ENCODE measurements at places on chromosomes 11 and 22. TPM values are rescaled to one million over a fixed set of nuclear protein-coding genes. Genes with fewer than 3 reads are reported as not detected.

The IGLL5 gene
- 0.34 TPM for polyA plus RNA-seq

The VPREB1 gene
- polyA plus RNA-seq, result not detected

The ANGPTL5 gene
- not detected for polyA plus RNA-seq

The CARD18 gene
- polyA plus RNA-seq, result not detected

The UPK2 gene
- polyA plus RNA-seq, result 5.9 TPM

The BIRC3 gene
- polyA plus RNA-seq, result 1.1 TPM

The P2RY2 gene
- 1.1 TPM for polyA plus RNA-seq

The TBX10 gene
- 0.06 TPM for polyA plus RNA-seq

The RIMBP3B gene
- not detected for polyA plus RNA-seq

The MPPED1 gene
- 1.5 TPM for polyA plus RNA-seq

DNA sequence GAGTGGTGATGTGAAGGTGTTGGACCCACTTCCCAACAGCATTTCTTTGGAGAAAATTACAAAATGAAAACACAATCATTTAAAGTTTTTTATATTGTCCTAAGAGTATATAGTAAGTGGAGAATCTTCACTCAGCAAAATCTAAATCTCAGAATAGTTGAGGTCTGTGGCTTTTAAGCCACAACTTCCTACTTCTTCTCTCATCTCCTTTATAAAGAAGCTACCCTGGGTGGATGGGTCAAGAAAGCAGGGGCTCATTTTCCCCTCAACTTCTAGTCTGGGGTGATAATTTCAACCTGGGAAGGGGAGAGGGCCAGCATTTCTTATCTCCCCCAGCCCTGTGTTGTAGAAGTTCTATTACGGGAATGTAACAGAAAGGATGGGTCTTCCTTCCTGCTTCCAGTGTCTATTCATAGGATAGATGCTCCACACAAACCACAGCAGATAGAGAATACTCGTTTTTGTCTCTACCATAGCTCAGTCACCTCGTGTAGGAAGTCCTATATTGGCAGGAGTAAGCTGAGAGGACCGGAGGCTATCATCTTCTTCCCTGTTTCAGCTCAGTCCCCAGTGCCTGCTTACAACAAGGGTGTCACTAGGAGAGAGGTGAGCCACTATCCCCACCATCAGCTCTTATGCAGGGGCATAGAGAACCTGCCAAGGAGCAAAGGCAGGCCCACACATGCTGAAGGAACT, 341.5 kb downstream of the CASP12 start:
- no peak for DNase-seq

GRCh38 chr11:44563711-44564110, 1.8 kb upstream of the CD82 start:
- DNase-seq, result no peak

DNA sequence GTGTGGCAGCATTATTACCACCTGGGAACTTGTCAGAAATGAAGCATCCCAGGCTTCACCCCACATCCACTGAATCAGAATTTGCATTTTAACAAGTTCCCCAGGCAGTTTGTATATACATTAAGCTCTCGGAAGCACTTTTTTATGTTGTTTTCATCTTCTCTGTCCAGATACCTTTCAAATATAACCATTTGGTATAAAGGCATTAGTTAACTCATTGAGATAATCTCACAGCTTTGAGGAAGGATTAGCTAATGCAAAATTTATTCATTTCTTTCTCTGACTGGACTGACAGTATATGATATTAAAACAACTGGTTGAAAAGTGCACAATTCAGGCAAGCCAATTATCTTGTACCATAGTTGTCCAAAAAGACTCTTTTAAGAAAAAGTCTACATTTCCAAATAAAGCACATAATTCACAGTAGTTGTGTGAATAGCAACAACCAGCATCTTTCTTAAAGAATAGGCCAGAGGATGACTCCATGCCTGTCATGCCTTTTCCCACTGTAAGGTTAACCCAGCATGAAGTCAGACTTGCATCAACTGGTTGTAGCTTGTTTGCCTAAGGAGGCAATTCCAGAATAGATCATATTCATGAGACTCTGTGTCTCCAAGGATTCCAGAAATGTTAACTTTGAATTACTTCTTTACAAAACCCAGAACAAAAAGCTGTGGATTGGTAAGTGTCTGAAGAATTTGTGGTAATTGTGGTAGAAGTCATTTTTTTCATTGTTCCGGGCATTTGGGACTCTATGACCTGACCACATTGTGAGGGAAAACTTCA, 254.3 kb upstream of the SESN3 start:
- DNase-seq, result no peak

GRCh38 chr11:102716527-102716926, 8.2 kb downstream of the MMP8 start:
- DNase-seq, result no peak

DNA sequence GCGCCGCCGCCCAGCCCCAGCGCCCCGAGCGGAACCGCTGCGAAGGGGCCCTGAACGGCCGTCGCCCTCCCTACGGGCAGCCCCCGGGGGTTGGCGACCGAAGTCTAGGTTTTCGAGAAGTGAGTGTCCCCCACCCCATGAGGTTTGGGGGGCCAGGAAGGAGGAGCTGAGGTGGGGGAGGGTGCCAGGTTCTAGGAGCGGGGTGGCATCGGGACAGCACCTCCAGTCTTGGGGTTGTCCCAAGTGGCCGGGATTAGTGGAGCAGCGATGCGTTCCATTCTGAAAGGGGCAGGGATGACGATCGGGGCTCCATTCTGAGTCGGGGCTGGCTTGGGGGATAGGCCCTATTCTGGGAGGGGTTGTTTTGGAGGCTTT, 408 bp downstream of the PPP2R5B start:
- no peak for DNase-seq

GRCh38 chr11:30392221-30392784, 69.4 kb downstream of the ARL14EP start:
- DNase-seq, result peak; percentile 45

DNA sequence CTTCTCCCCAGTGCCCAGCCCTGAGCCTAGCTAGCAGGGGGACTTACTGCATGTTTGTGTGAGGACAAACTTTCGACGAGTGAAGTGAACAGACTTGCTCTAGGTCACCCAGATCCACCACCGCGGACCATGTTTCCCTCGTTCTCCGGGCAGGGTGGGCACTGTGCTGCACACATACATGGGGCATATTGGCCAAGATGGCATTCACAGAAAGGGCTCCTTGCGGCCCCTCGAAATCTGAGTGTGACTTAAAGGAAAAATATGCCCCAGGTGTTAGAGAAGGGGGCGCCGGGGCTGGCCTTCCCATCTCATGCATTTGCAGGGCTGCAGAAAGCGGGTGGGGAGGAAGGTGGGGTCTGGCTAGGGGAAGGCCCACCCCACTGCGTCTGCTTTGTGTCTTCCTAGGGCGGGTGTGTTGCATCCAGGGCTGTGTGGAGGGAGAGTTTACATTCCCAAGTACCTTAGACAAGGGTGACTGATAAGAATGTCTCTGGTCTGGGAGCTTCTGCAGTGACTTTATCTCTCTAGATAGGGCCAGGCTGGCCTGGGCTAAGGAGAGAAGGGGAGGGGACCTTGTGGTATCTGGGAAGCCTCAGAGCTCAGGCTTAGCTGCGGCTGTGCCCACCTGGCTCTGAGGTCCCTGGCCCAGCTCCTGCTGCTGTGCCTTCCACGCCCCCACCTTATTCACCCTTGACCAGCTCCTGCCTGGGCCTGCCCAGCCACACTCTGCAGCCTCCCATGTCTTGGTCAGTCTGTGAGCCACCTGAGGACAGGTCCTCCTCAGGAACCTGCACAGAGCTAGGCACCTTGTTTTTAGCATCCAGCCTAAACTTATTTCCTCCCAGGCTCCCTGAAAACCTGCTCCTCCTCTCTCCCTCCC, 45.8 kb downstream of the LRRC32 start:
- DNase-seq, result no peak

DNA sequence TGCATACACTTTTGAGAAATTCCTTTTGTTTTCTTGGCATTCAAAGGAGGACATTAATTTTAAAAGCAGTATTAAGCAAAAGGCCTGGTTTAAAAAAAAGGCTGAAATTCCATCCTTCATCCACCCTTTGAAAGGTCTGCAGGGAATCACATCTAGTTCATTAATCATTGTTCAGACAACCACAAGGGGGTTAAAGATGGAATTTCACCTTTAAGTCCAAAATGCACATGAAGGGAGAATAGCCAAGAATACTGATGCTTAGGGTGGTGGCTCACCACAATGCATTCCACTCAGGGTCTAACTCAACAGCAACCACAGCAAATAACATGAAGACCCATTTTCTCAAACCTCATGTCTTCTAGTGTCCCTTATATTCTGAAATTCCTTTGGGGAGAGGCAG, 256.9 kb downstream of the CADM1 start:
- no peak for DNase-seq

DNA sequence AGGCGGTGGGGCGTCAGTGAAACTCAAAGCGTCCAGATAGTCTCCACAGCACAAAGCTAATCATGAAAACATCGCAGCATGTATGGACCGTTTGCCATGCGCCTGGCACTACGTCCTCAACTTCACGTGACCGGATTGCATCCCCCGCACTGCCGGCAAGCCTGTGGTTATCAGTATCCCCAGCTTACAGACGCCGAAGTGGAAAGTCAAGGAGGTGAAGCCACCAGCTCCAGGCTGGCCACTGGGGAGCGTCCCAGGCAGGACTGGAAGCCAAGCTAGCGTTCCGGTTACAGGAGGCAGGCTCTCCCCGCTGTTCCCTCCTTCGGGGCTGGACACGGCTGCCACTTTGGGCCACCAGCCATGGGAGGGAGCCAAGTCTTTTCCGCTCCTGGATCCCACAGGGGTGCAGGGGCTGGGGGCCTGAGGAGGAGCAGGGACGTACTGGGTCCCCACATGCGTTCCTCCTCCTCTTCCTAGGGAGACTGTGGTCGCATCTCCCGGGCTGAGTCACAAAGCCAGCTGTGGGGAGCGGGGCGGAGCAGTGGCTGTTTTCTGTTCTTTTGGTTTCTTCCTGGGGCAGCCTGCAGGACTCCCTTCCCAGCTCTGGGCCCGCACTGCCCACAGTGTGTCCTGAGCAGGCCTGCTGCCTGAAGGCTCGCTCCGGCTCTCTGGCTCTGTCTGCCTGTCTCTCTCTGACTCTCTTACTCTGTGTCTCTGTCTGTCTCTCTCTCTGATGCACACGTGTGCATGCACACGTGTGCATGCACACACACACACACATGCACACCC, 4.3 kb upstream of the OSBPL5 start:
- no peak for DNase-seq

DNA sequence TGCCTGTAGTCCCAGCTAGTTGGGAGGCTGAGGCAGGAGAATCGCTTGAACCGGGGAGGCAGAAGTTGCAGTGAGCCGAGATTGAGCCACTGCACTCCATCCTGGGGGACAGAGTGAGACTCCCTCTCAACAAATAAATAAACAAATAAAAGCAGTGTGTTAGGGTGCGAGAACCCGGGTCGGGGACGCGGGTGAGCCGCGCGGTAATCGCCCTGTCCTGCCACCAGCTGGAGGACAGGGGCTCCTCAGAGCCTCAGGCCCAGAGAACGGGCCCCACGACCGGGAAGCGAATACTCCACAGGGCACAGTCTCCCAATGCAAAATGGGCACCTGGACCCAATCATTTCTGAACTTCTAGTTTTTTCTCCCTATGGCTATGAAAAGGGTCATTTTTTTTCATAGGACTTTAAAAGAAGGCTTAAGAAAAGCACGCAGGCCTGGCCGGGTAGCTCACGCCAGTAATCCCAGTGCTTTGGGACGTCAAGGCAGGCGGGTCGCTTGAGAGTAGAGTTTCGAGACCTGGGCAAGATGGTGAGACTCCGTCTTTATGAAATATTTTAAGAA, 744 bp upstream of the MCM5 start:
- no peak for DNase-seq

- DNase-seq, result no peak
Measured at GRCh38 chr11:113014262-113015097, 53.3 kb downstream of the NCAM1 start.

DNA sequence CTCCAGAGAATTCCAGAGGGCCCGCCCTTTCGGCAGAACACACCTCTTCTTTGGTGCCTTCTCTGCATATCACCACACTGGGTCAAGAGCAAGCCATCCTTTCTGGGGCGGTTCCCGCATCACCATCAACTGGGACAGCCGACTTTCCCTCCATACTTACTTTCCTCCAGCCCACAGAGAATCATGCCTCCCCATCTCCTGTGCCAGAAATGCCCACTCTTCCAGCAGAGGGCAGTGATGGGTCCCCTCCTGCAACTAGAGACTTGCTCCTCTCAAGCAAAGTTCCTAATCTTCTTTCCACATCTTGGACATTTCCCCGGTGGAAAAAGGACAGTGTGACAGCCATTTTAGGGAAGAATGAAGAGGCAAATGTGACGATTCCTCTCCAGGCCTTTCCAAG, 157.7 kb downstream of the C11orf91 start:
- peak; percentile 16 for DNase-seq

GRCh38 chr11:116860303-116860702, 22.9 kb upstream of the APOA1 start:
- no peak for DNase-seq

DNA sequence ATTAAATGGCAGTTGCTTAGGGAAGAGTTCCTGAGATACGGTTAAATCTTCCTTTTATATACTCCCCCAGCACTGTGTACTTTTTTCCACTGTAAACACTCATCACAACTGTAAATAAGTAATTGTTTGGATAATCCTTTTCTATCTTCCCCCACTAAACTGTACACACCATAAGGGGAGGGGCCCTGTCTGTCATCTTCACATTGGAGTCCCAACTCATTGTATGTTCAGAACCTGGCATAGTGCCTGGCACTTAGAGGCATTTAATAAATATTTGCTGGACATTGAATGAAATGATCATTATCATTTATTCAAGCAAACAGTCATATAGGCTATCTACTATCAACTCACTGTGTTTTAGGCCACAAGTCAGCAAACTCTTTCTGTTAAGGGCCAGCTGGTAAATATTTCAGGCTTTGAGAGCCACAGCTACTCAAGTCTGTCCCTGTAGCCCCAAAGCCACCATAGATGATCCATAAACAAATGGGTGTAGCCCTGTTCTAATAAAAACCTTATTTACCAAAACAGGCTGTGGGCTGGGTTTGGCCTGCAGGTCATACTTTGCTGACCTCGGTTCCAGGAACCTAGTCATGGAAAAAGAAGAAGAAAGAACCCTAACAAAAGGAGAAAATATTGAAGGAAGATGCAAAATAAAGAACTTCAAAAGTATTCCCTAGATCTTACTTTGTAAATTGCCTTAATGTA, 70.0 kb downstream of the AMOTL1 start:
- no peak for DNase-seq

DNA sequence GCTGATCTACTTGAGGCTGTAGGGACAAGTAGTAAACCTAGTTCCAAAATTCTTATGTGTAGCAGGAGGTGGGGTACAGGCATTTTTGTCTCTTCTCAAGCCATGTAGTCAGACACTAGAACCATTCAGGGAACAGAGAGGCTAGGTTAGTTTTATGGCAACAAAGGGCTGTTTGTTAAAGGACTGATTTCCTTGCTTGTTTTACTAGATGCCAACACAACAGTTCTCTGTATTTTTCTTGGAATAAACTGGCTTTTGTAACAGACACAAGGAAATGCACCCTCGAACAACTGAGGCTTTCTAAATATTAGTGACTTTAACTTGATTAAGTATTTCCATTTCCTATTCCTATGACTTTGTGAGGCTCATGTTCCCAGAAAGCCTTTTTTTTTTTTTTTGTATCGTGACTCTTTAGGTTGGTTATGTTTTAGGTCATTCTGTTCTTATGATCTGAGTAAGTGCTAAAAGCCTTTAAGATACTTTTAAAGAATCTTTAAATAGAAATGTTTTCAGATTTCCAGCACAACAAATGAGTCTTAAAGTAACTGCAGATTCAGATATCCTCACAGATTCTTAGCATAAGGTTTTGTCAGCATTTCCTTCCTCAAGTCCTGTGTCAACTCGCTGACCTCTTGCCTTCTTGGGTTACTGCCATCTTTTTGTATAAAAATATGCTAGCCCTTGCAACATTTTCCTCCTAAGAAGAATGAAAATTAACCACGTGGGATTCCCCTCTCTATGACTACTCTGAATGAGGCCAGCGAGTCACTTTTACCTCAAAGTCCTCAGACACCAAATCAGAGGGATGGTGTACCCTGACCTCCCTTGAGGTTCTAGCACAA, 92.5 kb downstream of the CCDC83 start:
- no peak for DNase-seq

Measured in renal cortex interstitium (tissue), 15 donors.